ENCODE measurements at places on chromosomes 16 and 17.

GRCh38 chr17:79388556-79389295 is 222.1 kb downstream of the RBFOX3 start:
- peak; percentile 84 for DNase-seq

DNA sequence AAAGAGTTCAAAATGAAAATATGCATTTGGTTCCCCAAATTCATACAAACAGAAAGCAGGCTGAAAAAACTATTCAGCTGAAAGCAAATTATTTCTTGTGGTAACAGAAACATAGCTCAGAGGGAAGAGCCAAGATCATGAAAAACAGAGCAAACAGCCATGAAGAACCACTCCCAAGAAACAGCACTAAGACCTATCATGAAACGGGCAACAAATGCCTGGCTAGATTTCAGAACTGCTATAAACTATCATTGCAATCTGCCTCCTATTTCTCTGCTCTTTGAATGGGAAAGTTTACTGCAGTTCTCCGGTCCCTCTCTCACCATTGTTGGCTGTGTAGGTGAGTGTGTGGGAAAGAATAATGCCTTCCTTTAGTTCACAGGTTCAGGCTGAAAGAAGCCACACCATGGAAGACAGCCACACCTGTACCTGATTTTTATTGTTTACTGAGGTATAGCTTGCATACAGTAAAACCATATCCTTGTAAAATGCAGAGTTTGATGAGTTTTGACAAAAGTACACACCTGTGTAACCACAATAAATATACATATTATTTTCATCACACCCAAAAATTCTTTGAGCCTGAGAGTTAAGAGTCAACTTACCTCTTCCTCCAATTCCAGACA is 48.2 kb downstream of the CEP112 start:
- DNase-seq, result no peak

DNA sequence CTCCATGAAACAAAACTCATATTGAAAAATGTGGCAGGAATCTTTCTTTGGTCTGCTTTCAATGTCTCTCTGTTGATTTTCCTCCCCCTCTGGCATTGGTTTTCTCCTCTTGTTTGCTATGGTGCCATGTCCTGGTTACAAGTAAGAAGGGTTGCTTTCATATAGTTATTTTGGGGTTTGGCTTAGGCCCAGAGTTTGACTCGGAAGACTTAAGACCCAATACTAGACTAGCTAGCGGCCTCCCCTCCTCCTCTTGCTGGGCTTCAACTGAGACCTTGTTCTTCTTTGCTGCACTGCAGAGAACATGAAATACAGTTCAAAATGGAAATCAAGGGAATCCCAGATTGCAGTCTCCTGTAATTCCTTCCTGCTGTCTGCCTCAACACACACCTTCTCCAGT is 30.0 kb upstream of the CLEC18A start:
- no peak for DNase-seq

DNA sequence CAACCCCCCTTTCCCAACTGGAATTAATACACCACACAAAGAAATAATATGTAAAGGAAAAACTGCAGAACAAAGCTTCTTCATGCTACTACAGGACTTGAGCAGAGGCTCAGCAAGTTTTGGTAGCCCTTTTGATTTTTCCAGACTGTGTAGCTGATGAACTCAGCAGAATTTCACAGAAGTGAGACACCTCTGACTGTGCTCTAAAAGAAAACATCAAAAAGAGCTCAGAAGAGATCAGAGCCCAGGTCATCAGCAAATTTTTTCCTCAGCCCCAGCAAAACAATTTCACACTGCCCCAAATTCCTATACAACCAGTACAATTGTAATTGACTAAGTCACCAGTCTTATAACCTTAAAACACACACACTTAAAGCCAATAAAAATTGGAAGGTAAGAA is 38.0 kb downstream of the TTC19 start:
- DNase-seq, result no peak

GRCh38 chr16:79081297-79082066 is 519.1 kb downstream of the MAF start:
- DNase-seq, result no peak

All from posterior vena cava (tissue), 2 donors.